ENCODE measurements at places on chromosomes 3 and 15.
A peak's percentile ranks its signal among the peaks of the same experiment; 100 is the strongest.

DNA sequence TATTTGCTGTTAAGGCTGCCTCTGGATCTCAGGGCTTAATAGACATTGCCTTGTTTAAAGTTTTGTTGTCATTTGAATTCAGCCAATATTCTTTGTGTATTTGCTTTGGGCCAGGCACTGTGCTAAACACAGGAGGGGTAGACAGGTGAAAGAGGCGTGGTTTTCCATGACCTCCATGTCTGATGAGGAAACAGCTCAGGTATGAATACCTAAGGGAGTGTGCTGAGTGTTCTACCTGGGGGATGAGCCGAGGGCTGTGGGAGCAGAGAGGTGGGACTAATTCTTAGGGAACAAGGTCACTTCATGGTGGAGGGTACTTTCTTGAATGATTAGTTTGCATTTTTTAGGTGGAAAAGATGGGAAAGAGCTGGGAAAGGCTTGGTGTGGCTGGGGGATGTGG is 108.2 kb downstream of the THSD4 start:
- no peaks in the 10 kb centered on the region for H3K36me3 ChIP-seq
- no peaks in the 10 kb centered on the region for H3K27me3 ChIP-seq
- peaks cover 39% of the 10 kb centered on the region for H3K4me1 ChIP-seq
- no peak for DNase-seq
- H3K27ac ChIP-seq = no peak overlapping the region

DNA sequence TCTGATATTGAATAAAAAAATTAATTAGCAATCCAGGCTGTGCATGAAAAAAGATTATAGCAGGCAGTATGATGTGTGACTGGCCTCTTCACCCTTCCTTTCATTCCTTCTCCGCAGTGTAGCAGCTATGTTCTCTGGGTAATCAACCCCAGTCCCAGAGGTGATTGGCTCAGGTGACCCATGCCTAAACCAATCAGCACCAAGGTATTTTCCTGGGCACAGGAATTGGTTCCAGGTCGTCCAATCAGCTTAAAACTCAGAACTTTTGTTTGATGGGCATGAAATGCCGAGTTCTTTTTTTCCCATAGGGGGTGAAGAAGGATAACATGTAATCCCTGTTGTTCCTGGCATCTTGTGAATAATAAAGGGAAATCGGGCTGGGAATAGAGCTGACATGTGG is 5.8 kb upstream of the BNC1 start:
- peaks cover 6% of the 10 kb centered on the region for H3K27me3 ChIP-seq
- H3K27ac ChIP-seq = no peak overlapping the region
- DNase-seq = no peak
- no peaks in the 10 kb centered on the region for H3K36me3 ChIP-seq
- H3K4me3 ChIP-seq = no peak overlapping the region

- H3K27ac ChIP-seq = no peak overlapping the region
- no peak for DNase-seq
- H3K27me3 ChIP-seq = no peaks in the 10 kb centered on the region
- H3K36me3 ChIP-seq = no peaks in the 10 kb centered on the region
Observed at GRCh38 chr3:2826453-2826852, 283.7 kb downstream of the IL5RA start.

- H3K4me3 ChIP-seq = no peak overlapping the region
- no peak for DNase-seq
- H3K27me3 ChIP-seq = peaks cover 3% of the 10 kb centered on the region
- no peak overlapping the region for H3K27ac ChIP-seq
Observed at GRCh38 chr3:187667526-187667925, 2.7 kb downstream of the SST start.

GRCh38 chr3:12663401-12663935 is 449 bp downstream of the RAF1 start:
- no peaks in the 10 kb centered on the region for H3K36me3 ChIP-seq
- H3K27ac ChIP-seq = peak overlapping the region; percentile 98
- H3K4me1 ChIP-seq = peaks cover 22% of the 10 kb centered on the region
- peak; percentile 79 for DNase-seq
- peak overlapping the region; percentile 100 for H3K4me3 ChIP-seq

DNA sequence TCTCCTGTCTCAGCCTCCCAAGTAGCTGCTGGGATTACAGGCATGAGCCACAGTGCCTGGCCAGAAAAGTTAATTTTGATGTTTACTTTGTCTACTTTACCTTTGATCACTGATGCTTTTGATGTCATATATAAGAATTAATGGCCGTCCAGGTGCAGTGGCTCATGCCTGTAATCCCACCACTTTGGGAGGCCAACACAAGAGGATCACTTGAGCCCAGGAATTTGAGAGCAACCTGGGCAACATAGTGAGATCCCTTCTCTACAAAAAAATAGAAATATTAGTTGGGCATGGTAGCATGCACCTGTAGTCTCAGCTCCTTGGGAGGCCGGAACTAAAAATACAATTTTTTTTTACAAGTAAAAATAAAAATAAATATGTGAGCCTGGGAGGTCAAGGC is 6.8 kb upstream of the INO80 start:
- H3K36me3 ChIP-seq = no peaks in the 10 kb centered on the region
- no peak overlapping the region for H3K27ac ChIP-seq
- DNase-seq = no peak
- H3K4me1 ChIP-seq = no peaks in the 10 kb centered on the region
- no peak overlapping the region for H3K4me3 ChIP-seq

- no peaks in the 10 kb centered on the region for H3K27me3 ChIP-seq
- DNase-seq = no peak
- peaks cover 66% of the 10 kb centered on the region for H3K4me1 ChIP-seq
- no peaks in the 10 kb centered on the region for H3K36me3 ChIP-seq
- H3K4me3 ChIP-seq = peak overlapping the region; percentile 88
- peak overlapping the region; percentile 96 for H3K27ac ChIP-seq
Observed at GRCh38 chr15:68278345-68278594, 725 bp downstream of the FEM1B start.

DNA sequence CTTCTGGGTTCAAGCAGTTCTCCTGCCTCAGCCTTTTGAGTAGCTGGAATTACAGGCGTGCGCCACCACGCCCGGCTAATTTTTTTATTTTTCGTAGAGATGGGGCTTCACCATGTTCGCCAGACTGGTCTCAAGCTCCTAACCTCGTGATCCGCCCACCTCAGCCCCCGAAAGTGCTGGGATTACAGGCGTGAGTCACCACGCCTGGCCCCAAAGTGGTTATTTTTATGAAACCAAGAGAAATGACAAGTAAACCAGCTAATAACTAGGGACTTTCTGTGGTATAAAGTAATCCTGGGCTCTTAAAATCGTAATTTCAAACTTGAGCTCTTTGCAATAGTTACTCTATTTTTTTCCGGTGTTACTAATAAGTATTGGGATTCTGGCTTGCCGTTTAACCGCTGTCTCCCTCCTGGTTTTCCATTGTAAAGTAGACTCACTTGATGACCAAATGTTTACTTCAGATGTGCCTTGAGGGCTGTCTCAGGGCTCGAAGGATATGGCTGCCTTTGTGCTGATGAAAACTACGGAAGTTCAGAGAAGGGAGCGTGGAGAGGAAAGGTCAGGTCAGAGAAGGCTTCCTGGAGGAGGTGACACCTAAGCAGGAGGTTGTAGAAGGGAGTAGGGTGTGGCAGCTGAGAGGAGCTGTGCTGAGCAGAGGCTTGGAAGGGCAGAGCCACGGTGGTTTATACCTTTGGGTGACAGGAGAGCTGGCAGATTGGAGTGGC is 4.2 kb downstream of the ZSCAN2 start:
- H3K27ac ChIP-seq = no peak overlapping the region
- no peak for DNase-seq
- no peaks in the 10 kb centered on the region for H3K36me3 ChIP-seq
- no peaks in the 10 kb centered on the region for H3K27me3 ChIP-seq

DNA sequence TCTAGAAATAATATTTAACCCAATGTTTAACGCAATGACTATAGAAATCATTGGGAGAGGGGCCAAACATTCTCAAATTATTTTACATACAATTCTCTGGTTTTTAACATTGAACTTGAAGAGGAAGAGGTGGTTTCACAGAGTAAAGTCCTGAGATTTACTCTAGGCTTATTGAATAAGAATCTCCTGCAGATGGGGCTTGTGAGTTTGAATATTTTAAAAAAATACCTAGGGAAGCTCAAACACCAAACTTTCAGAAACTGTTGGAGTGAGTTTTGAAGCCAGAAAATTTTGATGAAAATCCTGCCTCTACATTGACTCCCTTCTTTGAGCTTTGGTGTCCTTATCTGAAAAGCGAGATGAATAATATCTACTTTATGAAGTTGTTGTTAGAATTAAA is 906.6 kb downstream of the TUSC7 start:
- no peaks in the 10 kb centered on the region for H3K36me3 ChIP-seq
- no peak for DNase-seq
- no peaks in the 10 kb centered on the region for H3K4me1 ChIP-seq
- H3K27me3 ChIP-seq = no peaks in the 10 kb centered on the region

- no peaks in the 10 kb centered on the region for H3K4me1 ChIP-seq
- no peaks in the 10 kb centered on the region for H3K27me3 ChIP-seq
- H3K27ac ChIP-seq = no peak overlapping the region
- no peaks in the 10 kb centered on the region for H3K36me3 ChIP-seq
Observed at GRCh38 chr3:68699541-68699940, 232.8 kb downstream of the TAFA4 start.

- DNase-seq = no peak
- H3K27ac ChIP-seq = no peak overlapping the region
- no peaks in the 10 kb centered on the region for H3K36me3 ChIP-seq
- no peaks in the 10 kb centered on the region for H3K4me1 ChIP-seq
- H3K4me3 ChIP-seq = no peak overlapping the region
- no peaks in the 10 kb centered on the region for H3K27me3 ChIP-seq
Observed at GRCh38 chr15:96733721-96734120, 403.2 kb downstream of the NR2F2 start.

DNA sequence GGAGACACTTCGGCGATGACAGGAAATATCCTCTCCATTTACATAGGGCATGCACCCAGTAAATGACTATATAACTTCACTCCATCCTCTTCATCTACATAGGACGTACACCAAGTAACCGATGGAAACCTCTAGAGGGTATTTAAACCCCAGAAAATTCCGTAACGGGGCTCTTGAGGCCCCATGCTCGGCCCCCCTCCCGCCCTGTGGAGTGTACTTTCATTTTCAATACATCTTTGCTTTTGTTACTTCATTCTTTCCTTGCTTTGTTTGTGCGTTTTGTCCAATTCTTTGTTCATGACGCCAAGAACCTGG is 7.5 kb upstream of the FAM107A start:
- H3K27ac ChIP-seq = peak overlapping the region; percentile 74
- peaks cover 10% of the 10 kb centered on the region for H3K27me3 ChIP-seq
- no peak for DNase-seq
- no peaks in the 10 kb centered on the region for H3K36me3 ChIP-seq

DNA sequence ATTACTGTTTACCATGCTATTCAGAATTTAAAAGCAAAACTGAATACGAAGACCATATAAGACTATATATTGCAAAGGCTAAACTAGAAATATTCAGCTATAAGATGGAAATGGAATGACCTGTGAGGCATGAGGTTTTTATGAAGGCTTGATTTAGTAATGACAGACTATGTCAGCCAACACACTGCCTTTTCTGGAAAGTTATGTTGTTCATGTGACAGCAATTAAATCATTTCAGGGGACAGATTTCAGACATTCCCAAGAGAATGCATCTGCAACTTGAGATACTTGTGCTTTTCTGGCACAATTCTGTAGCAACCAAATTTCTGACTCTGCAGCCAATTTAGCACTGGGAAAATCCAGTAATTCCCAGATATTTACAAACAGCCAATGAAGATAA is 8.6 kb upstream of the GATM start:
- peak overlapping the region; percentile 79 for H3K27ac ChIP-seq
- no peaks in the 10 kb centered on the region for H3K36me3 ChIP-seq
- H3K27me3 ChIP-seq = no peaks in the 10 kb centered on the region
- DNase-seq = no peak
- H3K4me1 ChIP-seq = peaks cover 21% of the 10 kb centered on the region
- H3K4me3 ChIP-seq = no peak overlapping the region

DNA sequence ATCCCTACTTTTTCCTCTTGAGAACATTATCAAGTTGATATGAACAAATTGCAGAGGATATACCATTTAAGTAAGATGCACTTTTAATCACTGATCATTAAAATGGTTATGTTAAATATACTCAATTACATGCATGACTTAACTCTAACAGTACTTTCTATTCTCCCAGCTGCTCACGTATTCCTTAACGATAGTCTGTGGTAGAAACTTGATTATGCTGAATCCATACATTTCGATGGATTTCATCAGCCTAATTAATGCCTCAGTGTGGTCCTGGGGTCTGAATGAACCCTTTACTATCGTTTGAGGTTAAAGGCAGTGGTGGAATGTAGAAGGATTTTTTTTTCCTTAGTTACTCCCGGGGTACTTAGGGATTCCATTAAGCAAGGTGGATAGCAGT is 18.6 kb downstream of the SOX2 start:
- H3K27ac ChIP-seq = no peak overlapping the region
- peaks cover 76% of the 10 kb centered on the region for H3K27me3 ChIP-seq
- no peaks in the 10 kb centered on the region for H3K4me1 ChIP-seq
- no peak overlapping the region for H3K4me3 ChIP-seq
- H3K36me3 ChIP-seq = no peaks in the 10 kb centered on the region

- DNase-seq = no peak
- no peak overlapping the region for H3K27ac ChIP-seq
- H3K4me1 ChIP-seq = no peaks in the 10 kb centered on the region
- no peaks in the 10 kb centered on the region for H3K27me3 ChIP-seq
Observed at GRCh38 chr3:131338948-131339640, 42.5 kb upstream of the NUDT16 start.

- peaks cover 6% of the 10 kb centered on the region for H3K4me1 ChIP-seq
- no peaks in the 10 kb centered on the region for H3K27me3 ChIP-seq
- no peak overlapping the region for H3K27ac ChIP-seq
- H3K36me3 ChIP-seq = no peaks in the 10 kb centered on the region
- no peak for DNase-seq
Observed at GRCh38 chr3:194521510-194522260, 34.9 kb upstream of the ATP13A3 start.

DNA sequence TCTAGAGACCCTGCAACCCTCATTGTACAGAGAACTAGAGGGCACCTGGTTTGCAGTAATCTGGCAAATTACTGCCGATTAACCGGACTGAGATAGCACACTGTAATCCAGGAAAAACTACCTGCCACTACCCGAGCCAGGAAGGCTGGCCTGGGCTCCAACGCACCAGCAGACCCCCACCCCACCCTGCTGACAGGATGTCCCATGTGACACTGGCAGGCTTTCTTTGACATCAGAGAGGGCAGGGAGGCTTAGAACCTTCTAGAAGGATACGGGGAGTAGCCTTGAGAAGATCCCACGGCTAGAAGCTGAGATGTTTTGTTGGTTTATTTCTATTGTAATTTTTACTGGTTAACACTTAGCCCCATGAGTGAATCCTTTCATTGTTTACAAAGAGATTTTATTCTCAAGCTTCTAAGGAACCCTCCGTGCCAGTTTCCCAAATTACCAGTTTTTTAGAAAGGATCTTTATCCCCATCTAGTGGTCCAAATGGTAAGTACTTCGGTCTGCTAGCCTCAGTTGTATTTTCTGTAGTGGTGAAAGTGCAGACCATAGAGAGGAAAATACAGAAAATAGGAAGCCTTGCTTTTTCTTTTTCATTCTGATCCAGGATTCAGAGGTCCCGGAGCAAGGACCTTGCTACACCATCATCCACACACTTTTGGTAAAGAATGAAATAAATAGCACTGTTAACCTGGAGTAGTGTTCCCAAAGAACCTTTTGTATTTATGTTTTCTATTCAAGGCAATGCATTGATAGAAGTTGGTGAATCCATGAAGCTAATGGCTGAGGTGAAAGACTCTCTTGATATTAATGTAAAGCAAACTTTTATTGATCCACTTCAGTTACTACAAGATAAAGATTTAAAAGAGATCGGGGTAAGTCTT is 81.9 kb upstream of the ADAMTSL3 start:
- H3K36me3 ChIP-seq = no peaks in the 10 kb centered on the region
- no peak overlapping the region for H3K27ac ChIP-seq
- no peaks in the 10 kb centered on the region for H3K27me3 ChIP-seq
- H3K4me1 ChIP-seq = no peaks in the 10 kb centered on the region
- DNase-seq = no peak
